ENCODE measurements at places on chromosomes 6 and 20.

DNA sequence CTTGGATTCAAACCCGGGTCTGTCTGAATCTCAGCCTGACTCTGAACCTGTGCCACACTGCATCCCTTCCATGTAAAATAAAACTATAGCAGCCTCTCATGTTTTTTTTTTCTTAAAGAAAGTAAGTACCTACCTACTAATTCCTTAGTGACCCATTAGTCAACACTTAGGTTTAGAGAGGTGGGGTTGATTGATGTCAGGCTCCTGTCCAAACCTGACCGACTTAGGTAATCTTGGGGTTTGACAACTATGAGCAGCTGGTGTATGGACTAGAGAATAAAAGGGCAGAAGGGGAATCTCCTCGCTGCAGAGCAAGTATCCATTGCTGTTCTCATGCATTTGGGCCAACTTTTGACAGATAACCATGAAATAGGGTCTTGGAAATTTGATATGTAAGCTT is 6.5 kb downstream of the NKAIN2 start:
- no peak for DNase-seq

DNA sequence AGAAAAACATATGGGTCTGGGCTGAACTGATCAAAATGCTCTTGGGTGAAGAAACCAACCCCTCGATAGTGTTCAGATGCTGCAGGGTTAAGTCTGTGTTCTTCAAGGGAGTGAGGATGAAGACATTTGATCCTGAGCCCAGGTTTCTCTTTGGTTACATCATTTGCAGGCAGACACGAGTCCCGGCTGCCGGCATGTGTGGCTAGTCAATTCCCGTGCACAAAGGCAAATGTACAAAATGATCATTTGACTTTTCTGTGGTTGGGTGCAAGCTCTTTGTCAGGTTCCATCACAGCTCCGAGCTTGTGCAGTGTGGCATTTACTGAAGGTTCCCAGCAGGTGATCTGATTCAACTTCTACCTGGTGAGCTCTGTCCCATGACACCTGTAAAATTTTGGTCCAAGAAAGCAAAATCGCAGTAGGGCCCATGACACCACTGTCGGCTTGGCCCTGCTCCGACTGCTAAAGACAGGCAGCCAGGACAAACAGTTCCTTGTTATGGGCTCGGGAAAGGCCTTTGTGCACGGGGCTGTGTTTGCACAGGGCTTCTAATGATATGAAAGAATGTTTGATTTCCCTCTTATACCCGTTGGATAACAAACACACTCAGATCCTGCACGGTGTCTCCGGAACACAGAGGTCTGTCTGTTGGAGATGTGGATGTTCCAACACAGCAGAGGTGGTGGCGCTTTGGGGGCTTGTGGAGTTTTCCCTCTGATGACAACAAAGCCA is 46.9 kb downstream of the GJA10 start:
- no peak for DNase-seq

DNA sequence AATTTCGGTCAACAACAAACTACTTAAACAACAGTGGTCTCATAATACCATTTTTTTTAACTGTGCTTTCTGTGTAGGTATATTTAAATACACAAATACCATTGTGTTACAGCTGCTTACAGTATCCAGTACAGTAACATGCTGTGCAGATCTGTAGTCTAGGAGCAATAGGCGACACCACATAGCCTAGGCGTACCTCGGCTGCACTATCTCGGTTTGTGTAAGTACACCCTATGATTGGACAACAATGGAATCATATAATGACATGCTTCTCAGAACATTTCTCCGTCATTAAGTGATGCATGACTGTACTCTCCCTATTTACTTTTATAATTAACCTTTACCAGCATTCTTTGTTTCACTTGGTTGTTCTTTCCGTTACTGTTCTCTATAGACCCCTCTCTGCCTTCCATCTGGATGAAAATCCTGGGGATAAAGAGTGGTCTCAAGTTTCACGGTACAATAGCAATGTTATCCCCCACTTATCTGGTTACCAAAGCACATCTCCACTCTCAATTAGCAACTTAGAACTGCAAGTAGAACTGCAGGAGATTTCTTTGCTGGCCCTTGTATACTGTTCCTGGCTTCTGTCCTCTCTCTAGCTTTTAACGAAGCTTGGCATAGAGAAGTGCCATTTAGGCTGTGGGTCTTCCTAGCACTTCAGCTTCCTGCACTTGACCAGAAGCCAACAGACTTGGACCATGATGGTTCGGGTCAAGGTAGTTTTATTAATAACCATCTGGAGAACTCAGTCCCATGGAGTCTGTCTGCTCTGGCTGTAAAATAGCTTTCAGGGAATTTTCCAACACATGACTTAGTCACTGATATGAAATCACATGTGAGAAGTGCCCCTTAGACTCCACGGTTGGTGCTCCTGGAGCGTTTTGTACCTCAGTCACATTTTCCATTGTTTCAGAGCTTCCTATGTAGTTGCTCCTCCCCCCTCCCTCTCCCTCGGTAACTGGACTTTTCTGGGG is 80.4 kb upstream of the POPDC3 start:
- DNase-seq = no peak

DNA sequence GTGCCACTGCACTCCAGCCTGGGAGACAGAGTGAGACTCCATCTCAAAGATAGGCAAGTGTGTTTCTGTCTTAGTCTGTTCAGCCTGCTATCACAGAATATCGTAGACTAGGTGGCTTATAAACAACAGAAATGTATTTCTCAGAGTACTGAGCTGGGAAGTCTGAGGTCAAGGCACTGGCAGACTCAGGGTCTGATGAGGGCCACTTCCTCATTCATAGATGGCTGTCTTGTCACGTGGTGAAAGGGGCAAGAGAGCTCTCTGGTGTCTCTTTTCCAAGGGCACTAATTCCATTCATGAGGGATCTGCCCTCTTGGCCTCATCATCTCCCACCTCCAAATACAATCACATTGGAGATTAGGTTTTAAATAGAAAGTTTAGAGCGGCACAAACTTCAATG is 95.6 kb upstream of the PHACTR3 start:
- DNase-seq = no peak

- DNase-seq = no peak
Observed at GRCh38 chr6:135527116-135527959, 29.8 kb upstream of the AHI1 start.

- no peak for DNase-seq
Observed at GRCh38 chr6:2182251-2182650, 63.2 kb downstream of the GMDS start.

DNA sequence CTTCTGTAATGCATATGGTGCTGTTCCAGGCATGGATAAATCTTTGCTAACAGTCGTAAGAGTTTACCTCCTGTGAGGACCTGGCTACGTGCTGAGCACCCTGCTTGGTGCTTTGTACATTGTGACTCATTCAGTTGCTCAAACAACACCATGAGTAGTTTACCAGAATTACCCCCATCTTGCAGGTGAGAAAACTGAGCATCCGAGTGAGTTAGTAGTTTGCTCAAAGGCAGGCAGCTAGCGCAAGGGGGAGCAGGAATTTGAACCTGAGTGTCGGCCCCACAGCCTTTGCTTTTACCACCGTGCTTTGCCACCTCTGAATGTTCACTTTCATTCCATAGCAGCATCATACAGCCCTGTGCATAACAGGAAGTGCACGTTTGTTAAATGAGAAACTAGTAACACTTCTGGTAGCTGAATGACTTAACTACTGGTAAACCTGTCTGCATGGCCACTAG is 121.9 kb downstream of the MTHFD1L start:
- no peak for DNase-seq

GRCh38 chr6:74479960-74480359 is 725.9 kb downstream of the COL12A1 start:
- DNase-seq = no peak

- DNase-seq = no peak
Observed at GRCh38 chr20:58001381-58001780, 227.1 kb downstream of the ANKRD60 start.

DNA sequence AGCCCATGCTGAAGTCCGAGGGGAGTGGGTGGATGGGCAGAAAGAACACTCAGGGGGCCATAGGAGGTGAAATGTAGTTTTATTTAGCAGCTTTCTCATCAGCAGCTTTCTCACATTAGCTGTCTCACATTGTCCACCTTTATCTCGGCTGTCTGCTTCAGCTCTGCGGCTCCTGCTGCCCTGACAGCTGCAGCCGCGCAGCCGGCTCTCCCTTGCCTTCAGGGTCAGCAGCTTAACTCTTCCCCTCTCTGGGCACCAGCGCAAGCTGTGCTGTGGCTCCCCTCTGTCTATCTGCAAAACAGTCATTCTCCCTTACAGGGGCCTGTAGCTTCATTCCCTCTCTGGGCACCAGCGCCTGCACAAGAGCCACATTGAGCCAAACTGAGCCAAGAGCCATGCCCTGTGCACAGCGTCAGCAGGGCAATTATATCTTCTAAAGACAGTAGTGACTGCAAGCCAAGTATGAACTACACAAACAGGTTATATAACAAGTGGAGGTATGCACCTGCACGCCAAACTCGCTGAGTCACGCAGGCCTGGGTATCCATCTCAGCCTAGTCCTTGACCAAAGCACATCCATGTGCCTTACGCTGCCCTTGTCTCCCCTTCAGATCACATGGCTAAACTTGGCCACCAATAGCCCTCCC is 198.8 kb downstream of the EYA2 start:
- DNase-seq = no peak

DNA sequence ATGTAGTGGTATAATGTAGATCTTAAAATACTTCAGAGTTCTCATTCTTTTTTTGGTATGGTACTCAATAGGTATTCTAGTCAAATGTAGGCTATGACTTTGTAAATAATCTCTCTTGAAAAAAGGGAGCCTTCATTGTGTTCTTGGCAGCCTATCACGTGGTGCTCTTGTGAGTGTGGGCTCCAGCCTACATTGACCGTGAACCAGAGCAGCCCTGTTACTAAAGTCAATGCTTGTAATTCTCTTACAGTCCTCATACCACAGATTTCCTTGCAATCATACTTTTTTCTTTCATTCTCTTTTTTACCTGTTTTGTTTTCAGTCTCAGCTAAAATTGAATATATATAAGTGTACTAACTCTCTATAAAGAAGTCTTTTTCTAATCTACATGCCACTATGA is 31.1 kb downstream of the ARID1B start:
- DNase-seq = no peak

DNA sequence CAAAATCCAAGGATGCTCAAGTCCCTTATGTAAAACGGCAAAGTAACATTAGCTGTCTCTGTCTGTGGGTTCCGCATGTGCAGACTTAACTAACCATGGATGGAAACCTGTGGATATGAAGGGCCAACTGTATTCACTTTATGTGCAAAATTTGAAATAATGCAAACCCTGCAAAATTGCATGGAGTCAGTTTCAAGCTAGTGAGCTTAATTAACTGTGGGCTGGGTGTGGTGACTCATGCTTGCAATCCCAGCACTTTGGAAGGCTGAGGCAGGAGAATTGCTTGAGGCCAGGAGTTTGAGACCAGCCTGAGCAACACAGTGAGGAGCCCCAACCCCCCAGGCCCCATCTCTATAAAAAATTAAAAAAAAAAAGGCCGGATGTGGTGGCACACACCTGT is 81.4 kb downstream of the ANKS1A start:
- no peak for DNase-seq

DNA sequence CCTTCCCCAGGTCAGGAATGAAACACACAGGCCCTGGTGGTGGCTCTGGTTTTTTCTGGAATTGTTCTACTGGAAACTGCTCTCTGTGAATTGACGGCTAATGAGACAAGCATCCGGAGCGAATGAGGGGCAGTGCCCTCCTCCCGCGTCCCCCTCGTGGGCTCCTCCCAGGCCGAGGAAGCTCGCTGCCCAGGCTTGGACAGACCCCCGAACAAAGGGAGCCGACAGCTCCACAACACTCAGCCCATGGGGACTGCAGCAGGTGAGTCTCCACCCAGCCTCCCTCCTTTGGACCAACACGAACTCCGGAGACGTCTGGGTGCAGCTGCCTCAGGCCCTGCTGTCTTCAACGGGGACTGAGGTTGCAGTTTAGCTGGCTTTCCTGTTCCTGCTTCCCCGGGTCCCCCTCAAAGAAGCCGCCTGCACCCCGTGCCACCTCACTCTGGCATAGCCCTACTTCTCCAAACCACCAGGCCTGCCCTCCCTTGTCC is 31.3 kb upstream of the AFDN start:
- no peak for DNase-seq

GRCh38 chr20:31788578-31788977 is 30.6 kb upstream of the MYLK2 start:
- DNase-seq = no peak

DNA sequence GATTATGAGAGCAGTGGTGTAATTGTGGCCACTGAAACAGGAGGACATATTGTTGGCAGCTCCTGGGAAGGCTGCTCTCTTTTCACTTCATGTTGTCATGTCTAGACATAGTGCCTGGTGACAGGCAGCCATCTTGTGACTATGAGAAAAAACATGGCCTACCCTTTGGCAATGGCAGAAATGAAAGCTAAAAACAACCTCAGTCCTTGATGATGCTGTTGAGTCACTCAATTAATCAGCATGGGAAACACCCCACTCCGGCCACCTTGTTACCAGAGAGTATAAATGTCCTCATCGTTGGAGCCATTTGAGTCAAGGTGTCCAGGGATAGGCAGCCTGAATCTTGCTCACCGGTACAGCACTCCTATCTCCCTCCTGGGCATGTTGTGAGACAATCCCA is 31.2 kb upstream of the HMGA1 start:
- DNase-seq = no peak

- no peak for DNase-seq
Observed at GRCh38 chr6:75800133-75800532, 51.1 kb downstream of the MYO6 start.

DNA sequence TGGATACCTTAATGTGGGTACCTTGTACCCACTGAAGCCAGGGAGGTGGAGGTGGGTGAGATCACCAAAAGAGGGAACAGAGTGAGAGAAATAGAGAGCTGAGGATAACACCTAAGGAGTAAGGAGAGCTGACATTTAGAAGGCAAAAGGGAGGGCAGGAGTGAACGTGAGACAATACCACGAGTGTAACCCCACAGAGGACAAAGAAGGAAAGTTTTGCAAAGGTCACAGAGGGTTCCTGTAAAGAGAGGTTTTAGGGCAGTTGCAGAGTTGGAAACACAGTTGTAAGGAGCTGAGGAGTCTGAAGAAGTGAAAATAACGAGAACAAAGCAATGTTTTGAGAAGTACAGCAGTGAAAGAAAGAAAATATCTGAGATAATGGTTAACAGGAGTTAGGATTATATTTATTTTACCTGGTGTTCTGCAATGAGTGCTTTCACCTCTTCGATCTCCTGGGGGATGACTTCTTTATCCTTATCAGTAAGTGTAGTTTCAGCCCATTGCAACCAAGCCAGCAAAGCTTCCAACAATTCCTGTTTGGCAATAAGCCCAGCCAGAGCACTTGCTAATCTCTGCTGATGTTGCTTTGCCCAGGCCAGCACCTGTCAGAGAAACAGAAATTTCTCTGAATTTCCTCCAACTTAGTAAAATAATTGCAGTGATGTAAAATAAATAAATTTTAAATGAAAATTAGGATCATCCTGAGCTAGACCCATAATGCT is 166.8 kb downstream of the DST start:
- DNase-seq = no peak

DNA sequence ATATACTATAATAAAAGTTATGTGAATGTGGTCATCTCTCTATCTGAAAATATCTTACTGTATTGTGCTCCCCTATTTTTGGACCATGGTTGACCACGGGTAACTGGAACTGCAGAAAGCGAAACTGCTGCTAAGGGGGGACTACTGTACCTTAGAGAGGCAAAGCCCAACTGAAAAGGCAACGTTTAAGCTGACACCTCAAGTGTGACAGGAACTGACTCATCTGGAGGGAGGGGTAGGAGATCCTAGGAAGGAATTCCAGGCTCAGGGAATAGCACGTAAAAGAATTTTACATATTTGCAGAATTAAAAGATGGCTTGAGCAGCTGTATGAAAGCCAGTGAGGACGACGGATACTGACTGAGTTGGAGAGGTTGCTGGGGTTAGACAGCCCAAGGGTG is 34.8 kb downstream of the ELOVL2 start:
- DNase-seq = no peak

All from stimulated activated CD8-positive, alpha-beta memory T cell treated with anti-CD3 and anti-CD28 coated beads, Interleukin-2, amount 100 ng/mL, for 1 hour (primary cell).